ENCODE measurements at places on chromosomes 12 and 14. TPM values are rescaled to one million over a fixed set of nuclear protein-coding genes. Genes with fewer than 3 reads are reported as not detected.

Gene OR4E2
- not detected for total RNA-seq

GRCh38 chr14:104157016-104157928, 18.9 kb downstream of the KIF26A start:
- no peaks in the 10 kb centered on the region for H3K4me1 ChIP-seq
- no peak overlapping the region for H3K27ac ChIP-seq
- H3K4me3 ChIP-seq = no peak overlapping the region
- DNase-seq = no peak
- H3K36me3 ChIP-seq = no peaks in the 10 kb centered on the region

DNA sequence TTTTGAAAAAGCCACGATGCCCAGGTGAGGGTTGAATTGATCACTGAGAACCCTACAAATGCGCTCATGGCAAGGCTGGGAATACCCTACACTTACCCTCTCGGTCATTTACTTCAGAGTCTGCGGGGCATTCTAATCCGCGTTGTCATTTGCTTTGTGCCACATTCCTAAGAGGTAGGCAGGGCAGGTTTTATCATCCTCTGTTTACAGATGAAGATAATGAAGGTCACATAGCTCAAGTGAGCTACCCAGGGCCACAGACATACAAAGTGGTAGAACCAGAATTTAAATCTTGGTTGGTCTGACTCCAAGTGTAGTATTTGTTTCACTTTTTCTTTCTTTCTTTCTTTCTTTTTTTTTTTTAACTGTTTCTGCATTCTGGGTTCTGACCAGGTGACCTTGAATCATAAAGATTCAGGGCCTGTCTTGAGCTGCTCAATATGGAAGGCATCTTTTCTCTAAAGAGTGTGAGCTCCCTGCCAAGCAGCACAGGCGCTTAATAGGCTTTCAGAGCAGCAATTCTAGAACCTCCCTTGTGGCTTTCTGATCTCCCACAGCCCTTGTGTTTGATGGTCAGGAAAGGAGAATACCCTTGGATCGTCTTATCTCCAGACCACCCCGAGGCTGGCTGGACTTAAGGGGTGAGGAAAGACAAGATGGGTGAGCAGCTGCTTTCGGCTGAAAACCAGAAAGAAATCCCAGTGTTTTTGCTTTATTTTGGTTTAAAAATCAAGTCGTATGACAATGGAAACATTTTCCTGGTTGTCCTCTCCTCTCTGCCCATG, 662 bp upstream of the BATF start:
- no peaks in the 10 kb centered on the region for H3K36me3 ChIP-seq
- peaks cover 41% of the 10 kb centered on the region for H3K4me1 ChIP-seq
- H3K4me3 ChIP-seq = peak overlapping the region; percentile 78
- no peaks in the 10 kb centered on the region for H3K27me3 ChIP-seq
- peak overlapping the region; percentile 68 for H3K27ac ChIP-seq

GRCh38 chr14:70789961-70790360, 19.4 kb downstream of the MAP3K9 start:
- no peak overlapping the region for H3K4me3 ChIP-seq
- H3K27ac ChIP-seq = no peak overlapping the region
- no peaks in the 10 kb centered on the region for H3K4me1 ChIP-seq
- no peak for DNase-seq

- no peaks in the 10 kb centered on the region for H3K27me3 ChIP-seq
- no peaks in the 10 kb centered on the region for H3K4me1 ChIP-seq
- DNase-seq = no peak
- H3K36me3 ChIP-seq = no peaks in the 10 kb centered on the region
Measured at GRCh38 chr12:19030180-19030579, 99.4 kb upstream of the PLEKHA5 start.

DNA sequence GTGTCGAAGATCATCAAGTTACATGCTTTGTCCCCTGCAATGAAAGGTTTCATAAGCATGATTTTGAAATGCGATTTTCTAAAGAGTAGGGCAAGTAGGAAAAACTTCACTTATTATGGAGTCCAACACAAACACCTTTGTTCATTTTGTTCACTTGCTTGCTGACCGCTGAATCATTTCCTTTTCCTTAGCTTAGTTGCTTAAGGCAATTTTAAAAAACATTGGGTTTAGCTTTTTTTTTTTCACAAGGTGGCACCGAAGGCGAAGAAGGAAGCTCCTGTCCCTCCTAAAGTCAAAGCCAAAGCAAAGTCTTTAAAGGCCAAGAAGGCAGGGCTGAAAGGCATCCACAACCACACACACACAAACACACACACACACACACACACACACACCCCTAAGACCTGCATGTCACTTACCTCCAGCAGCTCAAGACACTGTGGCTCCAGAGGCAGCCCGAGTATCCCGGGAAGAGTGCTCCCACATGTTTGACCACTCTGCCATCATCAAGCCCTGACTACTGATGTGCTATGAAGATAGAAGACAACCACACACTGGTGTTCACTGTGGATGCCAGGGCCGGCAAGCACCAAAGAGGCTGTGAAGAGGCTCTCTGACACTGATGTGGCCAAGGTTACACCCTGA, 11.4 kb downstream of the MANSC1 start:
- no peak overlapping the region for H3K27ac ChIP-seq
- H3K4me3 ChIP-seq = no peak overlapping the region
- no peaks in the 10 kb centered on the region for H3K36me3 ChIP-seq
- H3K4me1 ChIP-seq = peaks cover 4% of the 10 kb centered on the region
- DNase-seq = no peak

GRCh38 chr14:75254381-75254822, 24.2 kb upstream of the FOS start:
- H3K4me3 ChIP-seq = no peak overlapping the region
- H3K27ac ChIP-seq = no peak overlapping the region
- peaks cover 15% of the 10 kb centered on the region for H3K4me1 ChIP-seq
- DNase-seq = no peak
- H3K36me3 ChIP-seq = no peaks in the 10 kb centered on the region
- no peaks in the 10 kb centered on the region for H3K27me3 ChIP-seq

Gene CD4
- 0.49 TPM for total RNA-seq

GRCh38 chr14:33563901-33564197, 387.0 kb downstream of the EGLN3 start:
- DNase-seq = no peak
- no peak overlapping the region for H3K27ac ChIP-seq
- no peaks in the 10 kb centered on the region for H3K27me3 ChIP-seq
- no peak overlapping the region for H3K4me3 ChIP-seq
- H3K4me1 ChIP-seq = no peaks in the 10 kb centered on the region

Gene PLEKHG7
- 23.2 TPM for total RNA-seq

- H3K4me1 ChIP-seq = peaks cover 5% of the 10 kb centered on the region
- DNase-seq = no peak
- no peaks in the 10 kb centered on the region for H3K36me3 ChIP-seq
Measured at GRCh38 chr12:3116106-3116844, 39.1 kb downstream of the TSPAN9 start.

Gene ATG101
- 19.4 TPM for total RNA-seq

DNA sequence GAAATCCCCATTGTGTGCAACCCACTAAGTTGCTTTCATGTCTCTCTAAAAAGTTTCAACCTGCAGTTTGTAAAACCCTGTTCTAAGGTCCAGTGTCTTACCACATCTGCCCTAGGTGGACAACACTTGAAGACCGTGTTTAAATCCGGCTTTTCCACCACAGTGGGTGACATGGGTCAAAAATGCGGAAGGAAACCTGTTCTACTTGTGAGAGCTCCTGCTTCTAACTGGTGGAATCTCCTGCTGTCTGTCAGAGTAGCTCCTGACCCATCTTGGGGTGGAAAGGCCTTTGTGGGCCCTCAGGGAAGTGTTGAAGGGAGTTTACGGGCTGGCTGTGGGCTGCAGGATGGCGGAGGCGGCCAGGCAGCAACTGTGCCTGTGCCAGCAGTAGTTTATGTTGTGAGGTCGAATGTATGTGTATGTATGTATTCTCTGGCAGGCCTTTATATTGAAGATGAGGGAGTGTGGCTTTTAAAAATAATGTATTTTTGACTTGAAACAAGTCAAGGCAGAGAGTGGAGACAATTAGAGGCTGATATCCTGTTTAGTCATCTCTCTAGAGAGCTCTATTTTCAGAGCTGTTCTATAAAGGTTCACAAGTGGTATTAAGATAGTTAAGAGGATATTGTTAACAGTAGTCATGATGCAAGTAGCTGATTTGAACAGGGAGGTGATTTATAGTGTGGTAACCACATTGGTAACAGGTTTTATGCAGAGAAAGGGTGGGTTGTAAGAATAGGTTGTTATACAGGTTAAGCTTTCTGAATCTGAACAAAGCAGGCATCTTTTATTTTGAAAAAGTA, 67.0 kb downstream of the PRKCH start:
- H3K36me3 ChIP-seq = no peaks in the 10 kb centered on the region
- H3K4me3 ChIP-seq = no peak overlapping the region
- H3K4me1 ChIP-seq = peaks cover 14% of the 10 kb centered on the region
- H3K27me3 ChIP-seq = no peaks in the 10 kb centered on the region

DNA sequence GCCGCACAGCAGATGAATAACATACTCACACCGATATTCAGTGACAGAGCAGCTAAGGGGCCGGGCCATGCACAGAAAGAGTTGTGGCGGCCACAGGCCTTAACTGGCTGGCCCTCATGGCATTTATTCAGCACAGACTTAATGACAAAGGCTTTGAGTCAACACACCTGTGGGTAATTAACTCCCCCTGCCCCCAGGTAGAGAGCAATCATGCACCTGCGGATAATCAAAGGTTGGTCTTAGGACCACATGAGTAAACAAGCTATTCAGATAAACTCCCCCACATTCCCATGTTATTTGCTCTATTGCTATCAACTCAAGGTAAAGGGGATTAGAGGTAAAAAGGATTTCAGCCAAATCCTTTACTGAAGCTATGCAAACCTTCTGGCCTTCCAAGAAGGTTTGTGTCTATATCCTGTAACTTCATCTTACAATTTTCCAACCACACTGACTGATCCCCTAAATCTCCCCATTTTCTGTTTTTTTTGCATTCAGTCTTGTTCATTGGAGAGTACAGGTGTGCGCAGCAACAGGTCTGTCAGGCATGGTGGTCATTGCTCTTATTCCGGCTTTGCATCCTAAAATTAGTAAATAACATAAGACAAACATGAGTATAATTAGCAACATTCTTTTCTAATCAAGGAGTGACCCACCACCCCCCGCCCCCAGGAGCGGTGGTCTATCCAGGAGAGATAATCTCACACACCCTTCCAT, 16.9 kb upstream of the BLTP3B start:
- peaks cover 8% of the 10 kb centered on the region for H3K4me1 ChIP-seq
- H3K36me3 ChIP-seq = no peaks in the 10 kb centered on the region
- H3K4me3 ChIP-seq = no peak overlapping the region
- DNase-seq = no peak
- H3K27ac ChIP-seq = no peak overlapping the region

Gene HOXC5
- total RNA-seq = not detected

Gene SLC6A15
- total RNA-seq = 0.39 TPM

- H3K27me3 ChIP-seq = no peaks in the 10 kb centered on the region
- no peaks in the 10 kb centered on the region for H3K36me3 ChIP-seq
- DNase-seq = no peak
- peaks cover 12% of the 10 kb centered on the region for H3K4me1 ChIP-seq
Measured at GRCh38 chr12:10226086-10226485, 13.4 kb downstream of the GABARAPL1 start.

Gene IL31
- not detected for total RNA-seq

Gene WNT1
- total RNA-seq = not detected

- peak; percentile 12 for DNase-seq
- no peaks in the 10 kb centered on the region for H3K36me3 ChIP-seq
- no peak overlapping the region for H3K27ac ChIP-seq
- no peak overlapping the region for H3K4me3 ChIP-seq
Measured at GRCh38 chr12:40921563-40922163, 229.4 kb downstream of the CNTN1 start.

DNA sequence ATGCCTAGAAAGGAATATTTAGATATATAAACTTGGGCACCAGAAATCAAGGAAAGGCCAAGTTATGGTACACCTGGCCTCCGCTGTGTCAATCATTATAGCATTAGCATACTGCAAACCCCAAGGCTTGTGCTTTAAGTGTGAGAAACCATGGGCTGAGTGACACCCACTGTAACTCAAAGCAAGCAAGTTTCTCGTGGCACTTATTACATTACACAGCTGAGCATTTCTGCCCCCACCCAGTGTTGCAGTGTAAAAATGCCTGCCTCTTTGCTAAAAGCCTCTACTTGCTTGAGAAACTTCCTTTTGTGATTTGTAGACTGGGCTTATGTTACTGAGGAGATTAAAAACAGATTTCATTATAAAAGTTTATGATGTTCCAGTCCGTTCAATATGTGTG, 122.0 kb downstream of the TGFB3 start:
- no peak overlapping the region for H3K4me3 ChIP-seq
- no peaks in the 10 kb centered on the region for H3K4me1 ChIP-seq
- H3K27ac ChIP-seq = no peak overlapping the region
- DNase-seq = no peak

Gene DDX11
- total RNA-seq = 56.0 TPM

Data from B cell (primary cell).